ENCODE measurements at places on chromosomes 1 and 21.
A peak's percentile ranks its signal among the peaks of the same experiment; 100 is the strongest.

GRCh38 chr1:151860504-151861187, 7.1 kb upstream of the THEM5 start:
- DNase-seq, result no peak

GRCh38 chr1:231420299-231420958, 1.7 kb downstream of the EGLN1 start:
- no peak for DNase-seq

- no peak for DNase-seq
Observed at GRCh38 chr1:54378874-54379554, 27.2 kb downstream of the SSBP3 start.

- no peak for DNase-seq
Observed at GRCh38 chr1:178371235-178371634, 125.5 kb downstream of the CLEC20A start.

DNA sequence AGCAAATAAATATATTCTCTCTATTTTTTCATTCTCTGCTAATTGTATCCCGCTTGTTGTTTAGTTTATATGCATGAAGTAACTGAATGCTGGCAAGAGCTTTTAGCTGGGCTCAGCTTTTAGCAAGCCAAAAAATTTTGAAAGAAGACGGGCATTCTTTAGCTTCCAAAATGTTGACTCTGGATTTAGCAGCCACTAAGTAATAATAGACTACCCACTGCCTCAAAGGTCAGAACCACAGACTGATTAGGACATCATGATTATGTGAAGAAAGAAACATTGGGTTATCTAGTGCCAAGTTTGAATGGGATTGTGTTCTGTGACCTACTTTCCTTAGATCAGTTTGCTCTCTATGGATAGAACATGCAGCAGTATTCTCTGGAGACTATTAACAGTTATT, 80.3 kb upstream of the DPH5 start:
- no peak for DNase-seq

DNA sequence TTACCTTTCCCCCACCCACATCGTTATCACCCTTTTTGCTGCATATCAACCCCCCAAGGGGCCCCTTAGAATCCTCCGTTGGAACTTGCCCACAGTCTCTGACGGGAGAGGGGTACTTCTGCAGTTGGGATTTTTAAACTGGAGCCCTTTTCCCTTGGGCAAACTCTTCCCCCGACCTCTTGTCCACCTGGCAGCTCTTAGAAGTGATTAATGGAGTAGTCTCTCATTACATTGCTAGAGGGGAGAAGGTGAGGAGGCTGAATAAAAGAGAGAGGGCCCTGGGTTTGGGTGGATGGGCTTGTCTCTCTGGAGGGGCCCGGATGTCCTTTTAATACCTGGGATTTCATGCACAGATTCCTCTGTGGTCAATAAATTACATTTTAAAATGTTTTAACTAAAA, 27.2 kb upstream of the TSPAN2 start:
- DNase-seq, result no peak

- DNase-seq, result no peak
Observed at GRCh38 chr21:29638138-29638537, 301.7 kb downstream of the GRIK1 start.

GRCh38 chr1:54572542-54572850, 24.5 kb downstream of the ACOT11 start:
- DNase-seq, result no peak

DNA sequence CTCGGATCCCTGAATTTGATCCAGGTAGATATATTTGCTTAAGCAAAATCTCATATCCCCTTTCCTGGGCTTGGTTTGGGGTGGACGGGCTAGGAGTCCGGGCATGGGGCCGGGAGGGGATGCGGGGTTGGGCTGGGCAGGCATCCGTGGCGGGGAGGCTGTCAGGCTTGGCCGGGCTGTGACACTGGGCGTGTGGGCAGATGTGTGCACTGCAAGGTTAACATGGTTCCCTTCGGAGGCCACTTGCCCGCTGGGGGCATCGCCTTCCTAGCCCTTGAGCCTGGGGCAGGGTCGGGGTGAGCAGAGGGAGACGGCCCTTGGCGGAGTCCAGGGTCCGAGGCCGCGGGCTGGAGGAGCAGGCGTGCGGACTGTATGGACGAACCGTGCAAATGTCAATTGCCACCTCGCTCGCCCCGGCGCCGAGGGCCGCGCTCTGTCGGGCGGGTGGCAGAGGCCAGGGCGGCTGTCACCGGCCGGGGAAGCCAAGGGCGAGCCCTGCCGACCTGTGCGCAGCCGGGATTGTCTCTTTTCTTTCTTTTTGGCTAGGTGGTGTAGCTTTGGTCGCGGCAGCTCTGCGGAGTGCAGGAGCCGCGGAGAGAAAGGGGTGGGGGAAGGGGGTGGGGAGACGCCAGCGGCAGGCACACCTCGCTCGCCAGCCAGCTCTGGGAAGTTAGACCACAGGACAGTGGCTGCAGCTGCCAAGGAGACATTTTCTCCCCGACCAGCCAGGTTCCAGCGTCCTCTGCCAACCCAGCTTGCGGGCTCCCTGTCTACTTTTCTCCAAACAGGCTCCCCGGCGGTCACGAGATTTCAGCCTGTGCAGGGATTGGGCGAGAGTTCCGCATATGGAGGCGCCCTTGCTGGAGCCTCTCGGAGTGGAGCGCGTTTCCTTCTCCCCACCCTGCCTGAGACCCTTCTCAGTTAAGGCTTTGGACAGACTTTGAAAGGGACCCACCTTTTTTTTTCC, 1.3 kb downstream of the RCOR3 start:
- DNase-seq, result peak; percentile 94

DNA sequence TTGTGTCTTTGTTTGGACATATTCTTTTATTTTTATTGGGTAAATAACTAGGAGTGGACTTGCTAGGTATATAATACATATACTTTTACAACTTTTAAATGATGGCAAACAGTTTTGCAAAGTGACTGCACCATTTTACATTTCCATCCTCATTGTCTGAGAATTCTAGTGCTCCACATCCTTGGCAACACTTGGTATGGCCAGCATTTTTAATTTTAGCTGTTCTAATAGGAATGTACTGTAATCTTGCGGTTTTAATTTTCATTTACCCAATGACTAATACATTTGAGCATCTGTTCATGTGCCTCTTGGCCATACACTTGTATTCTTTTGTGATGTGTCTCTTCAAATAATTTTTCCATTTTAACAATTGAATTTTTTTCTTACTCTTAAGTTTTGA, 37.0 kb upstream of the ATP6V1G3 start:
- DNase-seq, result no peak

DNA sequence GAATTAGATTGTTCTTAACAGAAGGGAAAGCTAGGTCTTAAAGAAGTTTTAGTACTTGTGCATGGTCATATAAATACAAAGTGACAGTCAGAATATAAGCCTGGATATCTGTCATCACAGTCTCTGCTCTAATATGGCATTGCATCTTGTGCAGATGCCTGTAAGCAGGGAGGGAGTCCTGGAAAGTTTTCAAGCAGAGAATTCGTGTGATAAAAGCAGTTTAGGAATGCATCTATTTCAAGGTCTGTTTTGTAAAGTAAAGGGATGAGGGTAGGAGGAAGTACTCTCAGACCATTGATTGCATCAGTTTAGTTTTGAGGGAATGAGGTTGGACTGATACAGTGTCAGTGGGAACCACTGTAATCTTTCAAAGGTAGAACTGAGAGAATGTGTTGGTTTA, 30.6 kb downstream of the IARS2 start:
- no peak for DNase-seq

GRCh38 chr1:223011505-223011856, 131.6 kb downstream of the TLR5 start:
- DNase-seq, result no peak

DNA sequence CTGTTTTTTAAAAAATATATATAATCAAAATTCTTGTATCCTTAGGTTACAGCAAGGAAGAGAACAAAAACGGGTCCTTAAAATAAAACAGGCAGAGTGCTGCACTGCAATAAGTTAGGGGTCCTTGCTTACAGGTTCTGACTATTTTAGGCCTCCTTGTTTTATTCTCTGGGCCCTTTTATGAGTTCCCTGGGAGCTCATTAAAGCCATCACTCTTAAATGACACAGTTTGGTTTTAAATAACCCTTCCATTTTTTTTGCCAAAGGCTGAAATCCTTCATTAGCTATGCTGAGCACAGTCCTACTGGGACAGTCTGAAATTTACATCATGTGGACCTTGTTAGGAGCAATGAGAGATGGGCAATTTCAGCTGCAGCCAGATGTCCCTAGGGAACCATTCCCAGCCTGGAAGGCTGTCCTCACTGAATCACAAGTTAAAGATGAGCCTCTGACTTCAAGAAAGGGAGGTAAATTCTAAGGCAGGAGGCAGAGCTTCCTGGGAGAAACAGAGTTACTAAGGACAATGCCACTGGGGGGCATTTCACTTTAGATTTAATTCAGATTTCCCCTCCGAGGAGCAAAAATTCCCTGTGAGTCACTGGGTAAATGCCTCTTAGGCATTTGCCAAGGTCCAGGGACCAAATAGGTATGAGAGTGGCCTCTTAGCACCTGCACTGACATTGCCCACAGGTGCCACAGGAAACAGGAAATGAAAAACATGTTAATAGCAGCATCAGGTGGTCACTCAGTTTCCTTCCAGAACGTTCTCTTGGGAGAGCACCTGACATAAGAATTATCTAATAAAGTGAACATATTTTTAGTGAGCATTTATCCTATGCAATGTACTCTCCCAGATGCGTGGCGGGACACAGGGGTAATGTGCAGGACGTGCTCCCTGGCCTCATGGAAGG, 3.8 kb upstream of the MUL1 start:
- no peak for DNase-seq

- no peak for DNase-seq
Observed at GRCh38 chr21:17784604-17785402, 34.4 kb downstream of the C21orf91 start.

- peak; percentile 57 for DNase-seq
Observed at GRCh38 chr1:54227891-54228310, 27.9 kb downstream of the MRPL37 start.

DNA sequence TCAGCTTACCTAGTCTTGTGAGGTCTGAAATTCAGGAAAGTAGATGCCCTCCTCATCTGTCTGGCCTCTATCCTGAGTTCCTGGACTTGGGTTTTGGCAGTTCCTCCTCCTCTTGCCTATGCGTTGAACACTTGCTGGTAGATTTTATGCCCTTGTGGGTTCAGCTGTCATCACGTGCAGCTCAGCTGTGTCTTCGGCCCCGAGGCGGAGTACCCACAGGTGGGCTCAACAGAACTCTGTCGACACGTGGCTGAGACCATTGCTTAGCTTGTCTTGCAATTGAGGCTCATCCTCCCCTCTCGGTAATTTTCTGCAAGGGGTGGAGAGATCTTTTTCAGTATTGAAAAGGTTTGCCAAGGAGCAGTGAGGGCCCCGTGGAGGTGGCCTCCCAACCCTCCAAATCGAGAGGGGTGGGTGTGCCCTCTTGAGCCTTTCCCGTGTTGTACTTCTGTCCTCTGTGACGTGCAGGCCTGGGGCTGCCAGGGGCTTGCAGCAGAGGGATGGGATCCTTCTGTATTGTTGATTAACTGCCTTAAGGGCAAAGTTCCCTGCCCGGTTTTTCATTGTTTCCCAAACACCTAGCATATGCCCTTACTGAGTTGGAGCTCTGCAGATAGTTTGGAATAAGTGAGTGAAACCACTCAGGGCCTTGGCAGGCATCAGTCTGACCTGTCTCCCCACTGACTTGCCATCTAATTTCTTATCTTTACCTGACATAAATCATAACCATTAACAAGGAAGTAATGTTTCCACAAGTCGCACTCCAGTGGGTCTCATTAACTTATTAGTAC, 2.9 kb downstream of the CENPS start:
- DNase-seq, result no peak

DNA sequence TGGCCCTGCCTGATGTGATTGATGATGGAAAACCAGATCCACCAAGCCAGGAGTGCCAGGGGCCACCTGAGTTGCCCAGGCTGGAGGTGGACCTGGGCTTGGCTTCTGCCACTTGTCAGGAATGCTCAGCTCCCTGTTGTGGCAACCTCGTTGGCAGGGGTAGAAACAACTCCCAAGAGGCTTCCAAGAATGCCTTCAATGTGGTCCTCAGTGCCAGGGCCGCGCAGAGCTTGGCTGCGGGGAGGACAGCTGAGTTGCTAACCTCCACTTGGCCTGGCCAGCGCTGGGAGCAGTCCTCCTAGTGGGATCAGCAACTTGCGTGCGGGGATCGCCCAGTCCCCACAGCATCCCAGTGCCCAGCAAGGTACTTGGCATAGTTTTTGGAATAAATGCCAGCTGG, 9.0 kb downstream of the MYOM3 start:
- DNase-seq, result no peak

DNA sequence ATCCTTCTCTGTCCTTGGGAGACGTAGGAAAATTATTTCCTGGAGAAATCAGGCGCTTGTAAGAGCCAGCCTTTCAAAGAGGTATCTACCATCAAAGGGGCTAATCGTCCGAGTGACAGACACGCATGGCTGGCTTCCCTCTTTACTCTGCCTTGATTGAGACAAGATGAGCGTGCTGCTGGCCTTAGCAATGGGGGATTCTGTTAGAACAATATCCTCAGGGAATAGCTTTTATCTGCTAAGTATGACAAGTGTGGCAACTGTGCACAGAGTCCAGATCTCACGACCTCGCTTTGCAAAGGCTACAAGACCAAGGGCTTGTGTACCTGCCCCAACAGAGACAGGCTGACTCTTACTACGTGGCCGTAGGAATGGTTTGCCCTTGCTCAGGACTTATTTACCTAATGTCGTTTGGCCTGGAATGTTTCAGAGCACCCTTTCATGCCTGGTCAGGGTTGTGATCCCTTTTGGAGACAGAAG, 417.1 kb downstream of the KIF26B start:
- DNase-seq, result no peak

DNA sequence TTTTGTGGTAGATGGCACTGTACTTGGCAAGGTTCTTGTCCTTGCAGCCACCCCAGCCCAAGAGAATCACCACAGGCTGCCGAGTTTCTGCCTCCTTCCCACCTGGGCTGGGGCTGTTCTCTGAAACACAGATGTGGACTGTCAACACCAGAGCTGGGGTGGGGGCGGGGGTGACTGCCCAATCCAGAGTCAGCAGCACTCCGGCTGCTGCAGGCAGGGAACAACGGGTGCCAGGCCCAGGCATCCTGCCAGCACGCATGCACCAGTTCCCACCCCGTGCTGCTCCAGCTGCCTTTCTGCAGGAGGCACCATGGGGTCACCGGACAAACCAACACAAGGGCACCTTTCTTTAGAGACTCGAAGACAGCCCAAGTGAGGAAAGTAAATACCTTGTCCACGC, 14.1 kb downstream of the TMEM53 start:
- DNase-seq, result peak; percentile 13

DNA sequence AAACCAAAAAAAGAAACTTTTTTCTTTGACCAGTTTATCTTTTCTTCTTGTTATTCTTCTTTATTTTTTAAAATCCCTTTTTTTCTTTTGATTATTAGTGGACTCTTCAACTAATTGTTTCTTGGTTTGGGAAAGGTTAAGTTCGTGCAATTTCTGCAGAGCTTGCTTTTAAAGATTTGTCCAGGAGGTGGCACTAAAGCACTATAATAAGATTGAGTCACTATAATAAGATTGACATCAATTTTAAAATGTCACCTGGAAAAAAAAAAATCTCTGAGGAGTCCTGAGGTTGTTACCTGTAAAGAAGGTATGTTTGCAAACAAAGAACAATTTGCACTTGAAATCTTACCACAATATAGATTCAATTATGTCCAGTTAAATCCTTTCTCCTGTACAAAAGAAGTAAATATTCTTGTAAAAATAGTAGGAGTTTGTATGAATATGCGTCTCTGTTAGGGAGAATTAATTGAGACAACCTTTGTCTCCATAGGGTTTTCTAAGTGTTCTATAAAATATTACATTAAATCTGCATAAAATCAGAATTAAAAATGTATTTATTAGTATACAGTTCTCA, 166.7 kb downstream of the ADGRL4 start:
- DNase-seq, result peak; percentile 61

- DNase-seq, result no peak
Observed at GRCh38 chr1:182080040-182080439, 18.5 kb upstream of the ZNF648 start.
